ENCODE measurements at places on chromosomes 6 and 20. TPM values are rescaled to one million over a fixed set of nuclear protein-coding genes. Genes with fewer than 3 reads are reported as not detected.

- no peak for DNase-seq
These were observed 43.0 kb downstream of the TIAM2 start for GRCh38 chr6:155038104-155038503.

The TMEM74B gene
- 1.1 TPM for total RNA-seq

The SNAP91 gene
- total RNA-seq, result 0.95 TPM

The C6orf118 gene
- not detected for total RNA-seq

The TPD52L2 gene
- 113 TPM for total RNA-seq

The SPATA2 gene
- total RNA-seq, result 8.3 TPM

- no peak for DNase-seq
These were observed 62.5 kb upstream of the OGFRL1 start for GRCh38 chr6:71226151-71226550.

The NHSL1 gene
- total RNA-seq, result 20.6 TPM

- no peak for DNase-seq
These were observed 8.7 kb downstream of the TAF4 start for GRCh38 chr20:62056975-62057374.

GRCh38 chr6:67811239-67812037, 823.6 kb upstream of the ADGRB3 start:
- DNase-seq, result no peak
